ENCODE measurements at places on chromosomes 7 and 10.

DNA sequence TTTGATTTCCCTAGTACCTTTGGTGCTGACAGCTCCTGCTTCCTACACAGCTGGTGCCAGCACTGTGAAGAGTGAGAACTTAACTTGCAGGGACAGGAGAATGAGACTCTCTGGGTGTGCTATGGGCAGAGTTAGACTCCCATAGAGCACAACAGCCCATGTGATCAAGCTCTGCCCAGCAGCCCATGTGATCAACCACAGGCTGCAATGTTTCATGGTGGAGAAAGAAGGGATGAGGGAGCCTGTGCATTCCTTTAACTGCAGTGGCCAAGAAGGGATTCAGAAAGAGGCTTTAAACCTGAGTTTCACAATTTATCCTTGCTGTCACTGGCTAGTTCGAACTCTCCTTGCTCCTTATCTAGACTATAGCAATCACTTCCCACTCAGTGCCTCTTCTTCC, 10.0 kb upstream of the MEST start:
- no peak for DNase-seq

GRCh38 chr7:80960244-80960795, 41.5 kb upstream of the SEMA3C start:
- DNase-seq = no peak

GRCh38 chr10:108445746-108446145, 1281.2 kb upstream of the SORCS1 start:
- DNase-seq = no peak

- peak; percentile 76 for DNase-seq
Measured at GRCh38 chr7:55557666-55558188, 14.6 kb downstream of the VOPP1 start.

- no peak for DNase-seq
Measured at GRCh38 chr7:140242057-140243031, 65.6 kb upstream of the KDM7A start.

DNA sequence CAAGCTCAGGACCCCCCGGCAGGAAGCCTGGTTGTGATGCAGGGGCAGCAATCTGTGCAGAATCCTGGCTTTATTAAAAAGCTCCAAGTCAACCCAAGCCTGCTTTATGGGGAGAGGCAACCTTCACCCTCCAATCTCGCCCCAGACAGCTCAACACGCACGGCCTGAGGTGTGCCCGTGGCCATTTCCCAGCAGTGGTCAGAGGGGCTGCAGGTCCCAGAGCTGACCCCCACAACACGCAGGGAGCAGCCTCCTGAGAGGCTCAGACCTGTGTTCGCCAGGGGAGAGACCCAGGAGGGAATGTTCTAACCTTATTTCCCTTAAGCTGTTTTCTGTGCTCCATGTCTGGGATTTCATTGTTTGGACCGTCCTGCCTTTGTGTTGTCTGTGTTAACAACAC, 108.2 kb downstream of the CTBP2 start:
- no peak for DNase-seq

DNA sequence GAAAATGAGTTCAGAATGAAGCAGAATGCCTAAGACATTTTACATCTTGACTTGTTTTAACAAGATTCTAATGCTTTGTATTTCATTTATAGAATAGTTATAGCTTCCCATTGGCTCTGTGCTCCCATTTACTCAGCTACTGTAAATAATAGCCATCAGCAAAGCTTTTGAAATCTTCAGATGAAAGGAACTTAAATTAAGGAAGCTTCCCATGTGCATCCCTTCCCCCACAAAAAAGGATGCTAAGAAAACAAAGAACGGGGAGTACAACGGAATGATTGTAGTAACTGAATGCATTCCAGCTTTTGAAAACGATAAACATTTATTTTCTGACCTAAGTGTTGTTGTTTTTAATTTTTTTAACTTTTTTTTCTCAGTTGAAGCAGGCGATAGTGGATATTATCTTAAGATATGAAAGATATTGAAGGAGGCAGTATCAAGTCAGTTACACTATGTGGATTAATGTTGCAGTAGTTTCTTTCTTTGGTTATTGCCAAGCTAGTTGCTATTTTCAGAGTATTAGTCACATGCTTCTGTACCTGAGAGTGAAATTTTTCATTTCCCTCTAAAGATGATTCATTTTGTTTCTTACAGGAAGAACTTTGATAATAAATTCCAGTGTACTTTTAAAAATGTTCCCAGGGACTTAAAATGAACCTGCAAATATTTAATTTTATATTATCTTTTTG, 129.2 kb downstream of the KCND2 start:
- no peak for DNase-seq

DNA sequence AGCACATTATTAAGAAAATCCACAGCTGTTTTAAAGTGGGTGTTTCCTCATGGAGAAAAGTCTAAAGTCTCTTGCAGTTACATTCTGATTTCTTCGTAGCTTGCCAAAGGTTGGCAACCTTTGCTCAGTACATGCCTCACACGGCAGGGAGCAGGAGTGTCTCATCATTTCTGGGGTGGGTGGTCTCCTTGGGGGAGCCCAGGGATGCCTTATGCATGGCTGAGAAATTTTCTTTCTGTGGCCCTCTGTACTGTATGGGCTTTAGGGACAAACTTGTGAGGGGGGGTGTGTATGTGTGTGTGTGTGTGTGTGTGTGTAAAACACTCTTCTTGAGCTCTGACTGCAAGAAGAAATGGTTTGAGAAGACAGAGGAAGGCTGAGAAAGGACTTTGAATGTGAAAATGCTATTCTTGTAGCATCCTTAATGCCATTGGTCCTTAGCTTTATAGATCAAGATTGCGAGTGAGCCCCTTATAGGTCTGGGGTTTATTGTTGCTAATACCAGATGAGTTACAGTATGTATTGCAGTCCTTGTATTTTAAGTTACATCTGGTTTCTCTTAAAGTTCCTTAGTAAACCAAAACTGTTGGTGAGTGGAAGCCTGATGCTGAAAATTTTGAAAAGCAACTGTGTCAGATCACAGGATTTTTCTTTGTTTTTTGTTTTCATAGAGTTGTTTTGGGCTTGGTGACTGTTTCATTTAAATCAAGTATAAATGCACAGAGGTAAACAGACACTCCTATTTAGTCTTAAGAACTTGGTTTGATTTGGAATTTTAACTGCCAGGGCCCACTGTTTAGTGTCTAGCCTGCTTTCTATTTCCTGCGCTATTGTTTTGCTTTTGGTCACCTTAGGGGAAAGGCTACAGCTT, 242.0 kb downstream of the BICC1 start:
- DNase-seq = no peak

GRCh38 chr7:2512179-2512661, 7.4 kb upstream of the LFNG start:
- peak; percentile 64 for DNase-seq

- DNase-seq = no peak
Measured at GRCh38 chr7:25308246-25308645, 80.0 kb upstream of the NPVF start.

Measured in GM10248 (cell line).